ENCODE measurements at places on chromosomes 7 and 10. TPM values are rescaled to one million over a fixed set of nuclear protein-coding genes. Genes with fewer than 3 reads are reported as not detected.
A peak's percentile ranks its signal among the peaks of the same experiment; 100 is the strongest.

GRCh38 chr7:29723599-29723998, 82.7 kb upstream of the WIPF3 start:
- DNase-seq: no peak
- no peak overlapping the region for H3K4me3 ChIP-seq
- H3K27me3 ChIP-seq: no peaks in the 10 kb centered on the region
- no peaks in the 10 kb centered on the region for H3K36me3 ChIP-seq
- H3K27ac ChIP-seq: no peak overlapping the region

DNA sequence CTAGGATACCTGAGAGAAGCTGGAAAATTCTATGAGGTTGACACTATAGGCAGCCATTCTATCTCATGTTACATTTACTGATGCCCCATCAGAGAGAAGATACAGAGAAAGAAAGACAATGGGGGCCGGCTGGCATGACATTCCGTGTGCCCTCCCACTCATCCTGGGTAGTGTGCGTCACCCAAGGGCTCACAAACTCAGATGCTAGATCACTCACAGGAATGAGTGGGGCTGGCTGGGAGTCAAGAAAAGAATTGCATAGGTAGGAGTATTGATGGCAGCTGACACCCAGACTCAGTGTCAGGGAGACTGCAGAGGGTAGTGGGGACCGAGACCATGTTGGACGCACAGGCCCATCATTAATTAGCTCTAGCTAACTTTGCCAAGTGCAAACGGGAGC, 1113.5 kb upstream of the AUTS2 start:
- no peak for DNase-seq
- no peaks in the 10 kb centered on the region for H3K4me1 ChIP-seq
- H3K4me3 ChIP-seq: no peak overlapping the region
- H3K36me3 ChIP-seq: no peaks in the 10 kb centered on the region
- no peak overlapping the region for H3K27ac ChIP-seq

DNA sequence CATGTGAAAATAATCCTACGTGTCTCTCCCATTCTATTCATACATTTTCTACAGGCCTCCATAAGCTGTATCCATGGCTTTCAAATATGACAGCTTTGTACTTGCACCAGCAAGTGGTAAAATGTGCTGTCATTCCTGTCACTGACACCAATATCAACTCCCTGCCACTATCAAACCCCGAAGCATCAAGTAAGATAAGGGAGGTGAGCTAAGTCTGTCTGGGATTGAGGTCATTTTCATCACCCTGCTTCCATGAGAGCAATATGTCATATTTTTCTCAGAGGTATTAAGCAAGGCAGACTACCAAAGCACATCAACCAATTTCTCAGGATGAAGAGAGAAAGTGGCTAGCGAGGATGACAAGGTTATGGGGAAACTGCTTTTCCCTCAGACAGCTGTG, 11.1 kb downstream of the GPR22 start:
- DNase-seq: no peak
- no peak overlapping the region for H3K4me3 ChIP-seq
- H3K36me3 ChIP-seq: no peaks in the 10 kb centered on the region
- H3K4me1 ChIP-seq: no peaks in the 10 kb centered on the region
- no peak overlapping the region for H3K27ac ChIP-seq

- H3K27me3 ChIP-seq: no peaks in the 10 kb centered on the region
- H3K27ac ChIP-seq: peak overlapping the region; percentile 24
- no peak for DNase-seq
- H3K4me1 ChIP-seq: peaks cover 9% of the 10 kb centered on the region
Observed at GRCh38 chr10:79163666-79163975, 94.9 kb downstream of the ZMIZ1 start.

- no peak overlapping the region for H3K4me3 ChIP-seq
- no peak for DNase-seq
- no peak overlapping the region for H3K27ac ChIP-seq
- H3K36me3 ChIP-seq: no peaks in the 10 kb centered on the region
Observed at GRCh38 chr10:78267598-78267997, 233.9 kb downstream of the RPS24 start.

GRCh38 chr7:150329331-150330120, 6.2 kb upstream of the ACTR3C start:
- no peaks in the 10 kb centered on the region for H3K4me1 ChIP-seq
- peak overlapping the region; percentile 11 for H3K27ac ChIP-seq
- H3K36me3 ChIP-seq: peaks cover 37% of the 10 kb centered on the region
- H3K27me3 ChIP-seq: no peaks in the 10 kb centered on the region
- no peak overlapping the region for H3K4me3 ChIP-seq

TRIM74 gene
- 0.69 TPM for total RNA-seq

DNA sequence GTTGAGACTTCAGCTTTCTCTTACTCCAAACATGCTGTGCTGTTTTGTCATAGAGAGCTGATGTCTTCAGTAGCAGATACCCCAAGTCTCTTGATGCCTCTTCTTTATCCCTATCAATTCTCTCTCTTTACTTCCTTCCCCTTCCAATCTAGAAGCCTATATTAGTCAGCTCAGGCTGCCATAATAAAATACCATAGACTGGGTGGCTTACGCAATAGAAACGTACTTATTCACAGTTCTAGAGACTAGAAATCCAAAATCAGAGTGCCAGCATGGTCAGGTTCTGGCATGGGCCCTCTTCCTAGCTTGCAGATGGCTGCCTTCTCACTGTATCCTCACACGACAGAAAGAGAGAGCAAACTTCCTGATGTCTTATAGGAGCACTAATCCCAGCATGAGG, 9.0 kb upstream of the GARS1 start:
- no peak overlapping the region for H3K27ac ChIP-seq
- peaks cover 23% of the 10 kb centered on the region for H3K36me3 ChIP-seq
- no peaks in the 10 kb centered on the region for H3K4me1 ChIP-seq
- no peak overlapping the region for H3K4me3 ChIP-seq
- no peak for DNase-seq

KCP gene
- total RNA-seq: 23.5 TPM

DNA sequence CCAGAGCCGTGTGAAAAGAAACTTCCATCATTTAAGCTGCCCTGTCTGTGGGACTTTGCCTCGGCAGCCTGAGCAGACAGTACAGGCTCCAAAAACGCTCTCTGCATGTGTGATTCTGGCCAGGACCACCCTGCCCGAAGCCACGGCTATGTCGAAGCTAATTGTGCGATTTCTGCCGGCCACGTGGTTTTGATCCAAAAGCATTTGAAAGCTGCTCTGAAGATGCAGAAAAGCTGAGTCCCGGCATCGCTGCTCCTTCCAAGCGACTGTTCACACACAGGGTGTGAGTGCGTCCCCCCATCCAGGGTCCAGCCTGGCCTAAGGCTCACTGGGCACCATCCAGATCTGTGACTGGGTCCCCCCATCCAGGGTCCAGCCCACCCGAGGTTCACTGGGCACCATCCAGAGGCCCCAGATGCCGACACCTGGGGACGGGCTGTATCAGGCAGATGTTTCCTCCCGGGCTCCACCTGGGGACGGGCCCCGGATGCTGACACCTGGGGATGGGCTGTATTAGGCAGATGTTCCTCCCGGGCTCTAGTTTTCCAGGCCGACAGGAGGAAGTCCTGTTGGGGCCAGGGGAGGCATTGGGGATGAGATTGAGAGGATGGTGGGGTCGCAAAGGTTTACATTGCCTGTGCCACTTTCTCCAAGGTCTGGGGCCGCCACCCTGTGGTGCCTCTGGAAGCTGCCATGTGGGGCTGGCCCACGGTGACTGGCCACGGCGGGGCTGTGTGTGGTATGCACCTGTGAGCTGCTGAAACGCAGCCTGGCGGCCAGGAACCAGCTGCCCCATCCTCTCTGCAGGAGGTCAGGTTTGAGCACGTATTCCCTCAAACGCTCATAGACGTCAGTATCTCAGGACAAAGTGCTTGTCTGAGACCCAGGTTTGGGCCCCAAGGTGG, 527.4 kb downstream of the DNAJB6 start:
- H3K4me1 ChIP-seq: no peaks in the 10 kb centered on the region
- DNase-seq: no peak
- no peak overlapping the region for H3K27ac ChIP-seq
- H3K27me3 ChIP-seq: no peaks in the 10 kb centered on the region
- H3K36me3 ChIP-seq: no peaks in the 10 kb centered on the region
- H3K4me3 ChIP-seq: no peak overlapping the region

DNA sequence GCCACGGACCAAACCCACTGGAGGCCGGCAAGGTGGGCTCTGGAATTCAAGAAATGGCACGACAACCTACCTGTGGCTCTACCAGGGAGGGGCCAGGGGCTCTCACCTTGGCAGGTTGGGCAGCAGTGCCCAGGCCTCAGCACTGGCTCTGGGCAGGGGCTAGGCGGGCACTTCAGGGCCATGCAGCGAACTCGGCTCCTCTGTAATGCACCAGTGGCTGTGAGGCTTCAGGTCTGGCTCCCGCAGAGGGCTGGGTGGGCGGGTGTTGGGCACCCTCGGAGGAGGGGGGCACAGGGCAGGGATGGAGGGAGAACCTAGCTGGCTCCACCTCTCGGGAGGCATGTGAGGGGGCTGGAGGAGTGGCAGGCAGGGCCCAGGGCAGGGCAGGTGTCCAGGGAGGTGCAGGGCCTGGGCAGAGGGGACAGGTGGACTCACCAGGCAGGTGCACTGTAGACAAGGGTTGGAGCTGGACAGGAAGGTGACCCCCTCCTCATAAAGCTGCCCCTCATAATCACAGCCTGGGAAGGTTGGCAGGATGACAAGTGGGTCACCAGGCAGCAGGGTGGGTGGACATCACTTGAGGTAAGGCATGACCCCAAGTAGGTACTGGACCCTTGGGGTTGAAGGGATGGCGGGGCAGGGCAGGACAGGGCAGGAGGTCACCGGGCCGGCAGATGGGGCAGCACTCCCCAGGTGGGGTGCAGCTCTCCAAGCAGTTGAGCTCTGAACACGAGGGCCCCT, 6.7 kb downstream of the KCP start:
- H3K4me3 ChIP-seq: no peak overlapping the region
- H3K36me3 ChIP-seq: peaks cover 32% of the 10 kb centered on the region
- no peaks in the 10 kb centered on the region for H3K4me1 ChIP-seq
- no peak overlapping the region for H3K27ac ChIP-seq
- no peaks in the 10 kb centered on the region for H3K27me3 ChIP-seq
- DNase-seq: no peak

DNA sequence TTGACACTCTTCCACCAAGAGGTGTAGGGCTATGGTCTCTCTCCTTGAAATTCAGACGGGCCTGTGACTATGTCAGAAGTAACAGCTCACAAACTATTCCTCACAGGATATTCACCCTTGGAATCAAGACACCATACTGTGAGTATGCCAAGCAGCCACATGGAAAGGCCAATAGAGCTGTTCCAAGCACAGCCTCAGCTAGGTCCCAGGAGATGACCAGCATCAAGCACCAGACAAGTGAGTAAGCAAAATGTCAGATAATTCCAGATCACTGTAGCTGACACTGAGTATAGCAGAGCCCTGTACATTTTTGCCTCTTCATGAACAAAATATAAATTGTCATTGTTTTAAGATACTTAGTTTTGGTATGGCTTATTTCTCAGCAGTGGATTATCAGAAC, 88.1 kb upstream of the KCND2 start:
- H3K36me3 ChIP-seq: no peaks in the 10 kb centered on the region
- no peak overlapping the region for H3K27ac ChIP-seq
- DNase-seq: no peak
- H3K4me3 ChIP-seq: no peak overlapping the region
- H3K4me1 ChIP-seq: no peaks in the 10 kb centered on the region

NCF1 gene
- total RNA-seq: not detected

GRCh38 chr10:4545062-4545461, 280.9 kb upstream of the AKR1E2 start:
- H3K4me1 ChIP-seq: no peaks in the 10 kb centered on the region
- H3K36me3 ChIP-seq: no peaks in the 10 kb centered on the region
- DNase-seq: no peak
- no peak overlapping the region for H3K4me3 ChIP-seq
- no peaks in the 10 kb centered on the region for H3K27me3 ChIP-seq

DNA sequence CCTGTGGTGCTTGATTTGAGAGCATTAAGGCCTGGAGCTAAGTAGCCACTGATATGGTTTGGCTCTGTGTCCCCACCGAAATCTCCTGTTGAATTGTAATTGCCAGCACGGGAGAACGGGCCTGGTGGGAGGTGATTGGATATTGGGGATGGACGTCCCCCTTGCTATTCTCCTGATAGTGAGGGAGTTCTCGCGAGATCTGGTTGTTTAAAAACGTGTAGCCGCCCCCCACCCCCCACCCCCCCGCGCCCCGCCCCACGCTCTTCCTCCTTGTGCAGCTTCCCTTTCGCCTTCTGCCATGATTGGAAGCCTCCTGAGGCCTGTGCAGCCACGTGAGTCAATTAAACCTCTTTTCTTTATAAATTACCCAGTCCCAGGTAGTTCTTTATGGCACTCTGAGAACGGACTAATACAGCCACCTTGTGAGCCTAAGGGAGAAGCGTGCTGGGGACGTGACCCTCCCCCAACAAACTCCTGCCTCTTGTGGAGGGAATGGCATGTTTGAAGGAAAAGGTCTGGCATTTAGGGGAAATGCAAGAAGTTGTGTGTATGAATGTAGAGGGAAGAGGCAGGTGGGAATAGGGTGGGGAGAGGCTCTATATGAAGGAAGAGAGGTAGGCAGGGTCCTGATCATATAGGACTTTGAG, 118.0 kb upstream of the KMT2C start:
- H3K4me1 ChIP-seq: no peaks in the 10 kb centered on the region
- no peak overlapping the region for H3K4me3 ChIP-seq
- DNase-seq: peak; percentile 74

- no peaks in the 10 kb centered on the region for H3K27me3 ChIP-seq
- peak overlapping the region; percentile 57 for H3K27ac ChIP-seq
- DNase-seq: no peak
Observed at GRCh38 chr7:66921396-66921917, 432 bp downstream of the TMEM248 start.

DNA sequence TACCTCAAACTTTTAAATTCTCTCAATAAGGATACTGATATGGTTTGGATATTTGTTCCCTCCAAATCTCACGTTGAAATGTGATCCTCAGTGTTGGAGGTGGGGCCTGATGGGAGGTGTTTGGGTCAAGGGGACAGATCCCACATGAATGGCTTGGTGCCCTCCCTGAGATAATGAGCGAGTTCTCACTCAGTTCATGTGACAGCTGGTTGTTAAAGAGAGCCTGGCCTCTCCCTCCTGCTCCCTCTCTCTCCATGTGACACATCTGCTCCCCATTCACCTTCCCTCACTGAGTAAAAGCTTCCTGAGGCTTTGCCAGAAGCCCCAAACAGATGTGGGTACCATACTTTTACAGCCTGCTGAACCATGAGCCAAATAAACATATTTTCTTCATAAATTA, 19.2 kb downstream of the ABCB4 start:
- peak; percentile 45 for DNase-seq
- H3K27ac ChIP-seq: no peak overlapping the region
- H3K4me1 ChIP-seq: no peaks in the 10 kb centered on the region
- no peaks in the 10 kb centered on the region for H3K27me3 ChIP-seq
